ENCODE measurements at places on chromosomes 3 and 15. TPM values are rescaled to one million over a fixed set of nuclear protein-coding genes. Genes with fewer than 3 reads are reported as not detected.
A peak's percentile ranks its signal among the peaks of the same experiment; 100 is the strongest.

PFKFB4 gene
- 94.0 TPM for total RNA-seq

DNA sequence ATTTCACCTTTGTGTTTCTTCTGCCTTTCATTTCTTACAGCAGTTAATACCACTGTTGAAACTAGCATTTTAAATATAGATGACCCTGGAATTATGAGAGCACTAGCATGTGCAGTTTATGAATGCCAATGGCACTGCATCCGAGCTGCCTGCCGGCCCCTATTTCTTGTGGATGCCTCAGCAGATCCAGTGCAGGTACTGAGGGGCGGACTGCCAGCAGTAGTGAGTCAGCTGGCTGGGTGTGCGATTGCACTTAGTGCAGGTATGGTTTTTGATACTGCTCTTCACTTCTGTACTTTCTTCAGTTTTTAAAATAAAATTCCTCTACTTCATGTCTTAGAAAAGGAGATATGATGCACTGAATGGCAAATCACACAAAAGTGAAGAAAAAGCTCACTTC, 453.0 kb downstream of the DIPK2A start:
- DNase-seq = no peak

DNA sequence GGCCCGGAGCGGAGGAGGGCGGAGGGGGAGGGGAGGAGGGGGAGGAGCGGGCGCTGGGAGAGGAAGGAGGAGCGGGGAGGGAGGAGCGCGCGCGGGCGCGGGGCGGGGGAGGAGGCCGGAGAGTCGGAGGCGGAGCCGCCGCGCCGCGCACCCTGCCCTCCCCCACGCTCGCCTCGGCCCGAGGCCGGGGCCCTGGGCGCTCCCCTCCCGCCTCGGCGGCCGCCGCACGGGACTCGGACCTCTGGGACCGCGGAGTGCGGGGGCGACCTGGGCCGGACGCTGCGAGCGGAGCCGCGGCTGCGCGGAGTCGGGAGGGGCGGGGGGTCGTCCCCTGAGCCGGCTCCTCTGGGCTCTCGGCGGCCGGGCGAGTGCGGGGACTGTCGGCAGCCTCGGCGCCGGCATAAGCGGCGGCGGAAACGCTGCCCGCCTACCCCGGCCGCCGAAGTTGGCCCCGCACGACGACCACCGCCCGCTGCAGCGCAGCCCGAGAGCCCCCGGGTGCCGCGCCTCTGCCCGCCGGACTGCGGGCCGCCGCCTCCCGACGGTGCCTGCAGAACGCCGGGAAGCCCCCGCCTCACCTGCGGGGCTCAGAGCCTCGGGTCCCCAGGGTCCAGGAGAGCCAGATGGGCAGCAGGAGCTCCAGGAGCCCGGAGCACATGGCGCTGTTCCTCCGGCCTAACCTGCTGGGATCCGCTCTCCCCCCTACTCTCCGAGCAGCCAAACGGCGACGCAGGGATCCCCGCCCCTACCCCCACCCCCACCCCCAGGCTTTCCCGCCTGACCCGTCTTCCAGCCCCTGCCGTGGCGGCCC, 406 bp upstream of the GABRB3 start:
- peak; percentile 1 for DNase-seq

GRCh38 chr3:39209329-39209970, 17.1 kb upstream of the XIRP1 start:
- DNase-seq = no peak

- peak; percentile 53 for DNase-seq
These were observed 16.8 kb downstream of the EMC4 start for GRCh38 chr15:34241376-34242330.

Measured in activated CD8-positive, alpha-beta T cell treated with anti-CD3 and anti-CD28 coated beads for 36 hours (primary cell).